Retinal pigment epithelial cell (primary cell): ENCODE measurements at places on chromosomes 1 and 21.

GRCh38 chr21:40766381-40766780 lies 80.6 kb downstream of the DSCAM start:
- DNase-seq, result no peak

DNA sequence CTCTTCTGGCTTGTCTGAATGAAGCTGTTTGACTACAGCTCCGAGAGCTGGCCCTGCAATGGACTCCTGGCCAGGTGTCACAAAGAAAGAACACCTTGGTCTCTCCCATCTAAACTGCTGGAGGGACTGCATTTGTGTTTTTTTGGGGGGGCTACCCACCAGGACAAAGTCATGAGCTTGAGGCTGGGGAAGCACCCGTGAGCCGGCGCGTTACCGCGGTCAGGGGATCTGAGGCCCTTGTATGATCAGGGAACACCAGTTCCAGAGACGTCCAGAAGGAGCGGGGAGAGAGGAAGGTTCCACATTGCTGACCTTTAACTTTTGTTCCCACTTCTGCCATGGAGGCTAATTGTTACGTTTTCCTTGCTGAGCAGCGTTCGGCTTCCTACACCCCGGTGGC lies 84.5 kb upstream of the C1orf174 start:
- DNase-seq, result no peak

- no peak for DNase-seq
Measured at GRCh38 chr1:205480349-205480985, 24.0 kb upstream of the CDK18 start.

DNA sequence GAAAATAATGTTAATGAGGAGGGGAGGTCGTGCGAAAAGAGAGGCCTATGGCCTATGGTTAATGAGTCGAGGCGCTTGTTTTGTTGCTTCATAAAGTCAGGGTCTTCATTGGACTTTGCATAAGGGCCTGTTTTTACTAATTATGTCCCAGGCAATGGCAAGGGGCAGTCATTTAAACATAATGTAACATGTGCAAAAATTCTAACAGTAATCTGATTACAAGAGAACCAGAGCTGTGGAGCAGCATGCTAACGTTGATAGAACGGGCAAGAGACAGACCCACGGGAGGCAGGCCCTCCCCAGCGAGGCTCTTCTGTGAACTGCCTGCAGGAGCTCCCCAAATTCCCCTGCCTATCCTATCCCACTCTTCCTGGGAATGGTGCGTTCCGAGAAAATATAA lies 22.6 kb upstream of the CAMK1G start:
- no peak for DNase-seq

GRCh38 chr1:48725341-48726046 lies 51.2 kb downstream of the BEND5 start:
- DNase-seq, result no peak

GRCh38 chr1:20271498-20272400 lies 18.9 kb upstream of the VWA5B1 start:
- DNase-seq, result no peak

- no peak for DNase-seq
Measured at GRCh38 chr1:108097018-108097417, 103.1 kb downstream of the SLC25A24 start.

DNA sequence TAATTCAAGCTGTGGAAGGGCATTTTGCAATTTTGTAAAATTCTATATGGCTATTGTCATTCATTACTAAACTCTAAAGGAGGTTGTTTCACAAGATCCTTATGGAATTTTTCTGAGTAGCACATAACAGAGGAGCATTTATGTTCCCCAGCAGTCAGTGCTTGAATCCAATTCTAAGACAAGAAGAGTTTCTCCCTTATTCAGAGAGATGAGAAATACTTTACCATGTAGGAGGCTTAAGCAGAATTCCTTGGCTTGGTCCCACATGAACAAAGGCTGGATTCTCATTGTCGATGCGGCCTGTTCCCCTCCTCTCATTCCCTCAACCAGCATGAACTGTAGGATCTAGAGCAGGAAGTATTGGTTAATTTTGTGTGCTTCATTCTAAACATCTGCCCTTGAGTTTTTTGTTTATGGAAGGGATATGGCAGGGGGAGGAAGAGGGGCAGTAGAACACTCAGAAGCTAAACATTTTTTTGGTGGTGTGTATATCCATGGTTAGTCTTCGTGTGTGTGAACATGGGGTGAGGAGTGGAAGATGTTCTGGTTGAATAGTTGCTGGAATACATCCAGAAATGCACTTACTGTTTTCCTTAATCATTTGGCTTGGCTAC lies 74.3 kb downstream of the LAMC1 start:
- DNase-seq, result no peak

DNA sequence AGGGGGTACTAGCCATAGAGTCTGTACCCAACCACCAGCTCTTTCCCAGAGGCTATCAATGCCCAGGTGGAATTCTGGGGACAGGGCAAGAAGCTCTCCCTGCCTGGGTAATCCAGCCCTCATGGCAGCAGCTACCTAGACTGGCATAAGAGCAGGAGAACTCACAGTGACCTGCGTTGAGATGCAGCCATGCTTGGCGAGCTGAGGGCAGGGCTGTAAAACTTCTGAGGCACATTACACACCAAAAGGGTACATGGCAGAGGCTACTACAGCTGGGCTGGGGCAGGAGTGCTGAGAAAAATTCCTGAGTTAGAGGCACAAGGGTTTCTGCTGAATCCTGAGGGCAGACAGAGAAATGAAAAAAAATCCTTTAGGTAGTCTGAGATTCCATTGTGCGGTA lies 927.9 kb upstream of the B3GALT2 start:
- DNase-seq, result no peak

- no peak for DNase-seq
Measured at GRCh38 chr1:237270353-237270752, 228.4 kb downstream of the RYR2 start.

- no peak for DNase-seq
Measured at GRCh38 chr1:77583483-77583882, 99.0 kb downstream of the ZZZ3 start.

GRCh38 chr1:234853906-234854644 lies 244.1 kb upstream of the IRF2BP2 start:
- no peak for DNase-seq

DNA sequence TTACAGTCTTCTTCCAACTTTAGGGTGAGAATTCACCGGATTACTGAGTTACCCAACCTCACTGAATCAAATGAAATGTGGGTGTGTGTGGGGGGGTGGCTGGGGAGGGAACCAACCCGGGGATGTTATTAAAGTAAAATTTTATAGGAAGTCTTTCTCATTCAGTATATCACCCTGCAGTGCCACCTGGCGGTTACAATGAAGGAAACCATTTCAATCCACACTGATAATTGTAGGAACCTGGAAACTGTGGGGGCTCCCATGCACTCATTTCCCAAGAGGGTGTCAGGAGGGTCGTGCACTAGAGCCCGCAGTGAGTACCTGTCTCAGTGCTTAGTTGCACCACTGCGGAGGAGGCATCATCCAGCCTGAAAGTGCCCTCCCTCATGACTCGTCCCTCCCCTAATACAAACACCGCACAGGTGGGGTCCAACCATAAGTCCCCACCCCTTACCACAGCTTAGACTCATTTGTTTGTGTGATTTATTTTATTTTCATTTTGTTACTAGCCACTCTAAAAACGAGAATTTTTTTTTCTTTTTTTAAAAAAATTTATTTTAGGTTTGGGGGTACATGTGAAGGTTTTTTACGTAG lies 29.1 kb upstream of the IGSF5 start:
- peak; percentile 8 for DNase-seq

- peak; percentile 30 for DNase-seq
Measured at GRCh38 chr1:41536361-41536802, 51.9 kb upstream of the EDN2 start.

DNA sequence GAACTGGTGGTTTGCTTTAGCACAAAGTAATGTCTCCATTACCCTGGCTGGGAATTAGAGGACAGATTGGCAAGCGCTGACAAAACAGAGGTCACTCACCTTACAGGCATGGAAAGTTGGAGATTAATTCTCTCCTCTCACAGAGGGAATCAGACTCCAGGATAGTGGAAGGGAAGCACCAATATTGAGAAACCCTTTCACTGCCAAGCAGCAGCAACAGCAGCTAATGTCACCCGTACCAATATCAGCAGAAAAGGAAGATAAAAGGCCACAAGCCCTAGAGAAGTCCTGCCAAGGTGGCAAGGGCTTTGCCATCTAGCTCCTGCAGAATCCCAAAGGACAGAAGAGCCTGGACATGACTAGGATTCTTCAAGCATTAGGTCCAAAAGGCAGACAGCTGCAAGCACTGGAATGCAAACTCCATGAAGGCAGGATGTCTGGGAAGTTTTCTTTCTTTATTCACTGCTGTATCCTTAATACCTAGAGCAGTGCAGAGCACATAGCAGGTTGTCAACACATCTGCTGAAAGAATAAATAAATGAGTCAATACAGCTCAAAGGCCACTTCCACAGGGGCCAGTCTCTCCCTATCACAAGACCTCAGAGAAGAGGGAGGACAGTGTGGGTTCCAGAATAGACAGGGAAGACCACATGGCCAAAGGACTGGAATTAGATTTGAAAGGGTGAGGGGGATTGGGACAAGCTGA lies 57.2 kb downstream of the ERI3 start:
- DNase-seq, result no peak

- no peak for DNase-seq
Measured at GRCh38 chr1:42210421-42211133, 46.0 kb upstream of the GUCA2A start.

DNA sequence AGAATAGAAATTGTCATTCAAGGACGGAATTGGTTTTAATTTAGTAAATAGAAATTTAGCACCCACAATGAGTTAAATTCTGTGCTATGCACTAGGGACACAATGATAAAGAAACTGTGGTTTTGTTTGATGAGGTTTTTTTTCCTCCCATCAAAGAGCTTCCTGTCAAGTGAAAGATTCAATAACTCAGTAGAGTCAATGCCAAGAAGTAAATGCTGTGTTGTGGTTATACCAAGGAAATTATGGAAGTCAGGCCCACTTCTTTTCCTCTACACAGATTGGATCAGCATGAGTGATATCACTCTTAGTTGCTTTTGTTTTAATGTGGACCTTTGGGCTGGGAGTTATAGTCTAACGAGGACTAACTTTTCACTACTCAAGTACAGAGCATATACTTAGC lies 1269.6 kb upstream of the ADGRL2 start:
- DNase-seq, result no peak

DNA sequence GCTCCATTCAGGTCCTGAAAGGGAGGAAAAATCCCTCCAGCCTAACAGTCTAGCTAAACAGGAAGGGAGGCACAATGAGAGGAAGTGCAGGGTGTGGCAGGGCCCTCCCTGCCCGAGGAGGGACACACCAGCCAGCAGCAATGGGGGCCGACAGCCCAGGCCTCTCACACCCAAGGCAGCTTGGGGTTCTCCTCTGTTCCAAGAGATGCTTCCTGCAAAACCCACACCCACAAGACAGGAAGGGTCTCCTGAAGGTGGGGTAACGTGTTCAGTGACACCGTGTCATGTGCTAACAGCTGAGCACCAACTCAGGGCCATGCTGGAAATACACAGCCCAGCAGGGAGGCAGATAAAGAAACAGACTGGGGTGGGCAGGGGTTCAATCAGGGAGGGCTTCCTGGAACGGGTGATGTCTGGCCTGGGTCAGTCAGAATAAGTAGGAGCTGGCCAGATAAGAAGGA lies 10.2 kb downstream of the ECE1 start:
- DNase-seq, result no peak

DNA sequence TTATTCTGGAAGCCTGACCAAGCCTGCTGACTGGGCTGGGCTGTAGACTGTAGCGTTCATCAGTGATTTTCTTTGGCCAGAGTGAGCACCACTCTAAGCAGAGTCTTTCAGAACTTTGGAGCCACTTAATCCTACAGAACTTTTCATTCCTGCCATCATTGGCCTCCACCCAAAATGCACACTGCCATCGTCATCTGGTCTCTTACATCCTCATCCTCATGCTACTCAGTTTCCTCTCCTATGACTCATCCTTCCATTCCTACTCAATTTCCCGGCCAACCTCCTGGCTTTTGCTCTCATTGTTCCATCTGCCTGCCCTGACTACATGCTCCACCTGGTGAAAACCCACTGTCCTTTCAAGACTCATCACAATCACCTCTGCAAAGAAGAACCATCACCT lies 233.8 kb upstream of the USP25 start:
- DNase-seq, result no peak

DNA sequence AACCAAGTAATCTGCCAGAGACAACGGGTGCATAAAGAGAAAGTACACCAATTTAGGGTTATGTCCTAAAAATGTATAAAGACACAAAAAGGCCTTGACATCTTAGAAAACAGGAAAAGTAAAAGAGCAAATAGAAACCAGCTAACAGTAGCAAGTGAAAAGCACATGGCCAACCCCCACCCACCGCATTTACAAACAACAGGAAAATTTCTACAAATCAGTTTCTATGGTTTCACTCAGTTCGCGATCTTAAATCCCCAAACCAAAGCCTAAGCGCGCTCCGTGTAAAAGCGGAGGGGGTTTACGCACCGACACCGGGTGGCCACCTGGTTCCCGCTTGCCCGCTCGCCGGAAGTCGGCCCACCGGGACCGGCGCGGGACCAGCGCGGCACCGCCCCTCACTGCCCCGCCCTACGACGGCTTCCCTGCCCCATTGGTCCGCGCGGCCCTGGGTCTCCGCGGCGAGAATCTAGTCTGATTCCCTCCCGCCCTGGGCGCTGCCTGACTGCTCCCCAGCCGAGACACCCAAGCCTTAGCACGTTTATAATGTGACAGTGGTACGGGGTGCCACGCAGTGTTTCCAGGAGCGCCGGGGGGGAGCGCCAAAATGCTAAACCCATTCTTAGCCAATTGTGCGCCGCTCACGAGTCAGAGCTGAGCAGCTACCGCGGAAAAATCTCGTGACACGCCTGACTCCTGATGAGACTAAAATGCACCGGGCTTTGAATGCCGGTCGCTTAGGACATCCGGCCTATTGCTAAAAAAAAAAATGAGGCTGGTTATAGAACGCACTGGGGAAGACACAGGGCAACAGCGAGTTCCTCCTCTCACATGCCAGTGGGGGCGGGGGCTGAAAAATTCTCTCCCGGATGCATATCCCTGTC lies at the start of gene GART:
Gene GART (minus strand): TSS at position 362 of the 884 bp plus-strand sequence. CDS start 2,802 bp downstream, outside the sequence.
- DNase-seq, result peak; percentile 38

DNA sequence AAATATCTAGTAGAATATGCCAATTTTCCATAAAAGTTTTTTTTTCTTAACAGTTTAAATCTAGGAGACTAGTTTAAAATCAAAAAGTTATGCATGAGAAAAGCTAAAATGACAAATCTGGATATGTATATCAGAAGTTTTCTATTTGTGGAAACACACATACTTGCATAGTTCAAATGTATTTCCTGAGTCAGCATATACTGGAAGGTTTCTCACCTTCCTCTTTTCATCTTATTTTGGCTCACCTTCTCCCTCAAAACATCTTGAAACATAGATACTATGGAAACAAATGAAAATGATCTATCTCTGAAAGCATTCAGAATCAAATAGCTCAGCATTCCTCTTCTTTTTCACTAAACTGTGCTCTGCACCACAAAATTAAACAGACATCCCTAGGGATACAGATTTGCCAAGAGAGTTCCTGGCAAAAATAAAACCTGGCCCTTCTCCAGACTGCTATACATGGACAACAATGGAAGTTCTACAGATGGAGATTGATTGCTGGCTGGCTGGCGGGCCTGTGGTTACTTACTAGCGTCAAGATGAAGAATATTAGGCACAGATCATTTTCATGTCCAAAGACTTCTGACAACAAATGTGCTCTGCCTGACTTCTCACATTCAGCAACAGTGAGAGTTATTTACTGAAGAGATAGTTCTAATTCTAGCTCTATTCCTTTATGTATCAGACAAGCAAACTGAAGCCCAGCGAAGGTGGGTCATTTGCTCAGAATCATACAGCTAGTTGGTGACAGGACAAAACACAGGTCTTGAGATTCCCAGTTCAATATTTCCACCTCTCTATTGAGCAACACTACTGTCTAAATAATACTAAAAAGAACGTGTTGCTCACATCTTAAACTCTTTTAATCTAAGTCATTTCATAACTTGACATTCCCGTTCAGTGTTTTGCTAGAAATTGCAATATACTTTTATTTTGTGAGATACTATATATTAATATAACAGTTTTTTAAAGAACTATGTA lies 26.6 kb downstream of the DIPK1A start:
- no peak for DNase-seq
